ENCODE measurements at places on chromosomes 7 and 10.

- no peak for DNase-seq
Measured at GRCh38 chr7:101165958-101166647, 734 bp upstream of the VGF start.

- no peak for DNase-seq
Measured at GRCh38 chr7:67251986-67252558, 255.4 kb downstream of the TYW1 start.

GRCh38 chr7:74115326-74115725 lies 31.7 kb downstream of the LIMK1 start:
- DNase-seq = no peak

GRCh38 chr7:148306759-148307158 lies 283.8 kb upstream of the C7orf33 start:
- no peak for DNase-seq

GRCh38 chr7:57404967-57405421 lies 45.0 kb upstream of the ZNF716 start:
- no peak for DNase-seq

DNA sequence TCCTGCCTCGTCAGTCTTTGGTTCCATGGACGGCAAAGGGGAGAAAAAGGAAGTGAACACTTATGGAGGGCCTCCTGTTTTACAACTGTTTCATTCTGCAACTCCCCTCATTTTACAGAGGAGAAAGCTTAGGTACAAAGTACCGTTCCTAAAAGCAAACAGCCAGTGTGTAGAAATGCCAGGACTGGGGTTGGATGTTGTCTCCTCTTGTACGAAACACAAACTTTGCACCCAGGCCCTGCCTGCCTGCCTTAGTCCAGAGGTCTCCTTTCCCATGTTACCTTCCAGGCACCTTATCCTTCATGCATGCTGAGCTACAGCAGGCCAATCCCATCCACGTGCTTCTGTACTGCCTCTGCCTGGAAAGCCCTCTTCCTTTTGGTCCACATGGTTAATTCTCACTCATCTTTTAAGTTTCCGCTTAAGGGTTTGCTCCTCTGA lies 86.0 kb downstream of the ICA1 start:
- no peak for DNase-seq
